ENCODE measurements at places on chromosomes 6 and 20.

DNA sequence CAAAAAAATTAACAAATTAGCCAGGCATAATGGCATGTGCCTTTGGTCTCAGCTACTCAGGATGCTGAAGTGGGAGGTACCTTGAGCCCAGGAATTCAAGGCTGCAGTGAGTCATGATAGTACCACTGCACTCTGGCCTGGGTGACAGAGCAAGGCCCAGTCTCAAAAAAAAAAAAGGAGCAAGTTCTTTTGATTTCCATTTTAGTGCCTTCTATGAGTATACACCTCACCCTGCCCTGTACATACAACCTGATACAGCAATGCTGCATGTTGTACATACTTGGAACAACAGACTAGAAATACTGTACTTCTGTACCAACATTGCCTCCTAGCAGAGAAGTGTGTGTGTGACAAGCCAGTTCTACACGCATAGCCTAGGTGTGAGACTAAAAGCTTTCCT, 97.3 kb upstream of the CARMIL1 start:
- DNase-seq = no peak

DNA sequence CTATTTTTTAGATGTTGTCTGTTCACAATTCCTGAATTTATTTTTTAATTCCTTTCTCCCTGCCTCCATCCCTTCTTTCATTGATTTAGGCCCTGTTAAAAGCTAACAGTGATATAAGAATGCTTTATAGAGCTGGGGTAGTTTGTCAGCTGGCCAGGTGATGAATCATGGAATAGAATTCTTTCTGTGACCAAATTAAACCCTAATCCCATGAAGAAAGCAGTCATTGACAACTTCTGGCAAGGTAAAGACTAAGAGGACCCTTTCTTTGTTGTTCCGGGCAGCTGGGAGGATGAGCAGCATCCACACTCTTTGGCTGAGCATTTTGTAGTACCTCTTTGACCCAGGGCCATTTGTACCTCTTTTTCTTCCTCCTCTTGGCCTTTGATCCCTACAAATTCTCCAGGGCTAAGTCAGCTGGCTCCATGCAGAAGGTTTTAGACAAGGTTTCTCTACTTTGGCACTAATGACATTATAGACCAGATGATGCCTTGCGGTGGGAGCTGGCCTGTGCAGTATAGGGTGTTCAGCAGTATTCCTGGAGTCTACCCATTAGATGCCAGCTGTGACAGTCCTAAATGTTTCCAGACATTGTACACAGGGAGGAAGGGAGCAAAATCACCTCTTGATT, 102.9 kb downstream of the SLX4IP start:
- no peak for DNase-seq

GRCh38 chr6:130676077-130676772, 151.0 kb upstream of the SMLR1 start:
- DNase-seq = no peak

- no peak for DNase-seq
Observed at GRCh38 chr6:53320964-53321363, 27.8 kb downstream of the ELOVL5 start.

GRCh38 chr6:14474816-14475215, 357.2 kb downstream of the CD83 start:
- DNase-seq = no peak

DNA sequence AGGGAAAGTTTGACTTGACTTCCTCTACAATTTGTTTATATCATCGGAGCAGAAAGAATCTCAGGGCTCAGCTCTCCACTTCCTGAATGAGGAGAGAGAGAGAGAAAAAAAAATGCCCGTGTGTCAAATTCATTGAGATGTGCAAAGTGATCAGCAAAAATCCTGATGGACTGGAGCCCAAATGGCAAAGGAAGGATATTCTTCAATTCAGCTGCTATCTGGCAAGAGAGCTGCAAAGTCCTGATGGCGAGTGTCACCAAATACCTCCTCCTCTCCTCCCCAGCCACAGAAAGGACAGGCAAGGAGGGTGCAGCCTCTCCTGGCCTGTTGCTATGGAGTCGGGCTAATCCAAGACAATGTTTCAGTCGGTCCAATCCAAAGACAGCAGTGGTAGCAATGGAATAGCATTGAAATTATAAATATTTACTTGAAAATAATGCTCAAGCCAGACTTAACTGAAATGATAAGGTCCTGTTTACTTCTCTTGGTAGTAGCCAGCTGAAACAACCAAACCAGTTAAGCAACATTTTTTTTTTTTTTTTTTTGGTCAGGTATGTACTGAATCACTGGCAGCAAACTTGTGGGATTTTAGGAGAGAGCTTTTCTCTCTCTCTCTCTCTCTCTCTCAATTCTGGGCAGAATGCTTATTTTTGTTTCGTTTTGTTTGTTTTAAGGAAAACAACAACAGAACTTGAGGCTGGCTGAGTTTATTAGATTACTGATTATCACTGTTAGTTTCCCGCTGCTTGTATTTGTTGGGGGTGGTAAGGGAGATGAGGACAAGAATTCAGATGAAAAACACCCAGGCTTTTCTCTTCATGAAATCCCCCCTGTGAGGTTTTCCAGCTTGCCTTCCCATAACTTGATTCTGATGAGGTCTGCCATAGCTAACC, 204.2 kb downstream of the BCAS1 start:
- no peak for DNase-seq

DNA sequence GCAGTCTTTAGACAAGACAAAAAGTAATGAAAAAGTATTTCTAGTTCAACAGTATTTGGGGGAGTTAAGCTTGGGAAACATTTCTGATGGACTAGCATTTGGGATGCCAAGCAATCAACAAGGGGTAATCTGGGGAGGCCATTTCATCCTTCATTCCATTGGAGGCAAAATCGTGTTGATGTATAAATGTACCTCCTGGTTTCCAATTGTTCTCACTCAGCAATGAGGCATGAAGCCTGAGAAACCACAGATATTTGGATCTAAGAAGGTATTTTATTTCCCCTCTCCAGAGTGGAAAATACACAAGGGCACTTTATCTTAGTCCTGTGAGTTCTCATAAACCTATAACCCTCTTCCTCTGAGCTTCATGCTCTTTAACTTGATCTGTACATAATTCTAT, 68.2 kb downstream of the TBX18 start:
- no peak for DNase-seq

GRCh38 chr6:99559057-99559456, 9.4 kb downstream of the CCNC start:
- DNase-seq = no peak

All from stimulated activated naive CD4-positive, alpha-beta T cell (primary cell).